Epithelial cell of esophagus (primary cell): ENCODE measurements at places on chromosomes 11 and 22.

- DNase-seq, result no peak
Measured at GRCh38 chr11:5107285-5107684, 30.9 kb downstream of the OR52A5 start.

DNA sequence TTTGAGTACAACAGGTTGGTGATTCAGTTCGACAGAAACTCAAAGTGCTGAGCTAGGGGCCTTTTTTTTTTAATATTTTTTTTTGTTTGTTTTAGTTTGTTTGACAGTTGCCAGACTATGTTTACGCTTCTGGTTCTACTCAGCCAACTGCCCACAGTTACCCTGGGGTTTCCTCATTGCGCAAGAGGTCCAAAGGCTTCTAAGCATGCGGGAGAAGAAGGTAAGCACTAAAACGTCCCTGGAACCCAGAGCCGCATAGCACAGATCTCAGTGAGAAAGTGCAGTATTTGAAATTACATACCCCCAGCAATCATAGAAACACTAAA lies 649 bp downstream of the PRRG4 start:
- peak; percentile 78 for DNase-seq

GRCh38 chr11:65297026-65297672 lies 17.5 kb upstream of the CDC42EP2 start:
- no peak for DNase-seq

DNA sequence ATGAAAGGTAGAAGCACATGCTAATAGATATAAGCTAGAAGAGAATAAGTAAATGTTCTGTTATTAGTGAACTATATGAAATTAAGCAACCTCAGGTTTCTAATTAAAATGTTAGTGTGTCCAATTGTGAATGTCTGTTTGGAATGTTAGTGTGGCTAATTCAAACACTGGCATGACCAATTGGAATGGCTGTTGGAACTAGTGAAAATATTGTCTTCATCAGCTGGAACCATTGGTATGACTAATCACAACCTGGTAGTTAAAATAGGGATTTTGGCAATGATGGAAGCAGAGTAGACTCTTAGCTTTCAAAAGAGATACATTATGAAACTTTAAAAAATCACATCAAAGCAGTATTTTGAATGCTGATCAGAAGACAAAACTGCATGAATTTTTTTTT lies 66.8 kb downstream of the CYB5R2 start:
- DNase-seq, result no peak

GRCh38 chr11:104594228-104594958 lies 303.9 kb downstream of the CASP12 start:
- DNase-seq, result peak; percentile 68

- no peak for DNase-seq
Measured at GRCh38 chr11:26558190-26558589, 13.9 kb downstream of the MUC15 start.

DNA sequence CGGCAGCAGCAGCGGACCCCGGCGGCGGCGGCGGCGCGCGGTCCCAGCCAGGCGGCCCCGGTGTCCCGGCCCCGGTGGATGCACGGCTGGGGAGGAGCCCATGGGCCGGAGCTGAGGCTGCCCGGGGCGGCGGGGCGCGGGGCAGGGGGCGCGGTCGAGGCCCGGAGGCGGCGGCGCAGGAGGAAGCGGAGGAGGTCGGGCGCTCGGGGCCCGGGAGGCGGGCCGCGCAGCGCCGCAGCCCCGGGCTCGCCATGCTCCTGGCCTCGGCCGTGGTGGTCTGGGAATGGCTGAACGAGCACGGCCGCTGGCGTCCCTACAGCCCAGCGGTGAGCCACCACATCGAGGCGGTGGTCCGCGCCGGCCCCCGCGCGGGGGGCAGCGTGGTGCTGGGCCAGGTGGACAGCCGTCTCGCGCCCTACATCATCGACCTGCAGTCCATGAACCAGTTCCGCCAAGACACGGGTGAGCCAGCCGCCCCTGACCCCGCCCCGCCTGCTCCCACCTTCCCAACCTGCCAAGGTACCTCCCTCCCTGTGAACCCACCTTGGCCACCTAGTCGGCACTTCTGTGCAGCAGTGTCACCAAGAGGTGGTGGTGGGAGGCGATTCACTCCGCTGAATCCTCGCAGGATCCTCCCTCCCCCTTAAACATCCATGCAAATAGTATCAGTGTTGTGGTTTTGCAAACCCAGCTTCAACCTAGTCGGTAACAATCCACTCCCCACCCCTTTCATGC lies 580 bp downstream of the DTX4 start:
- no peak for DNase-seq

GRCh38 chr11:73281201-73281741 lies 9.1 kb downstream of the P2RY6 start:
- no peak for DNase-seq

- DNase-seq, result peak; percentile 74
Measured at GRCh38 chr22:40176921-40177737, 596 bp upstream of the TNRC6B start.

DNA sequence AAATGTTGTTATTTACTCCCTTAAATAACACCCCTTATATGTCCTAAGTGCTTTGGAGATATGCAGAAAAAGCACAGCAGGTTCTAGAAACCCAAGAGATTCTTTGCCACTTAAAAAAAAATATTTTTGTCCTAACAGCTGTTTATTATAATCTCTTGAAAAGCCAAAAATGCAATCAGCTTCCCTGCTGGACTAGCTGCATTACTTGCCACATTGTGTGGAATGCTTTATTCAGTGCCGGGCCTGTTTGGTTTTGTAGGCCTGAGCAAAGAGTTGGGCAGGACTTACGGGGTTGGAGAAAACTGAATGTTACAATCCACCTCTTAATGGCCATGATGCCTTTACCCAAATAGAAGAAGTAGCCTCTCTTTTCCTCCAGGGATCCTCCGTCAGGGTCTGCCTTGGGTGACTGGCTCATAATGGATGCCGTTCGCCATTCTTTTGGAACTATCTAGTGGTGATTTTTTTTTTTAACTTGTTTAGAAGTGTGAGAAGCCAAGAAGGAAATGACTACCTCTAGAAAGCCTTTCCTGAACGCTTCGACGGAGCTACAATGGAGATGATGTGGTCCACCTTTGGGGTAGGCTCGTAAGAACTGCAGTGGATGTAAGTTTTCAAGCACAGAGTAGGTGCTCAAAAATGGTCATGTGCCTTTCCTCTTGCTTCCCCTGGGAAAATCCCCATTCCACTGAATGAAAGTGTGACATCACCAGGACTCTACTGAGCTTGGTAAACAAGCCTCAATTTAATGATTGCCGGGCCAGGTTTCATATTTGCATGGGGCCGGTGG lies 241.3 kb upstream of the NCAM1 start:
- no peak for DNase-seq

DNA sequence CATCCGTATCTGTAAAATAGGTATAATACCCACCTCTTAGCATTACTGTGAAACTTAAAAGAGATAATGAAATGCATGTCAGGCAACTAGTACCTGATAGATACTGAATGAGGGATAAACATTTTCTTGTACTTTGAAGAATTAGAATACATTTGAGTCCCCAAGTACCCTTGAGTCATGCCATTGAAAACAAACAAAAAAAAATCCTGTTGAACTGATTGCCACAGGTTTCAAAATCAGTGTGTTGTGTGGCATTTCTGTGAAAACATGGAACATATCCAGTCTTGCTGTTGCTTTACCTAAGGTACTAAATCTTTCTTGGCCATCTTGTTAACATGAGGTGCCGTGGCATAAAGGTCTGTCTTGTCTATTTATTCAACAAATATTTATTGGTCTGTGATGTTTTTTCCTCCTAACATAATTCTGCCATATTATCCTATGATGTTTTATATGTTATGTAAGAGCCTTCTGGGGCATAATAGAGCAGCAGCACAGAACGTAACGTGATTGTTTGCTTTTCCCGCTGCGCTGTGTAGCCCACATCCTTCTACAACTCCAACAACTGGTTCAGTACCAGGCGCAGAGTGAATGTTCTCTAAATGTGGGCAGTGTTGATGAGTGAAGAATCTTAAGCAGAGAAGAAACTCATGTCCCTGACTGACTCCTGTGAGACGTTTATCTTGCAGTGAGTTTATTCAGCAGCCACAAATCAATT lies 79.3 kb upstream of the RAB1B start:
- no peak for DNase-seq

DNA sequence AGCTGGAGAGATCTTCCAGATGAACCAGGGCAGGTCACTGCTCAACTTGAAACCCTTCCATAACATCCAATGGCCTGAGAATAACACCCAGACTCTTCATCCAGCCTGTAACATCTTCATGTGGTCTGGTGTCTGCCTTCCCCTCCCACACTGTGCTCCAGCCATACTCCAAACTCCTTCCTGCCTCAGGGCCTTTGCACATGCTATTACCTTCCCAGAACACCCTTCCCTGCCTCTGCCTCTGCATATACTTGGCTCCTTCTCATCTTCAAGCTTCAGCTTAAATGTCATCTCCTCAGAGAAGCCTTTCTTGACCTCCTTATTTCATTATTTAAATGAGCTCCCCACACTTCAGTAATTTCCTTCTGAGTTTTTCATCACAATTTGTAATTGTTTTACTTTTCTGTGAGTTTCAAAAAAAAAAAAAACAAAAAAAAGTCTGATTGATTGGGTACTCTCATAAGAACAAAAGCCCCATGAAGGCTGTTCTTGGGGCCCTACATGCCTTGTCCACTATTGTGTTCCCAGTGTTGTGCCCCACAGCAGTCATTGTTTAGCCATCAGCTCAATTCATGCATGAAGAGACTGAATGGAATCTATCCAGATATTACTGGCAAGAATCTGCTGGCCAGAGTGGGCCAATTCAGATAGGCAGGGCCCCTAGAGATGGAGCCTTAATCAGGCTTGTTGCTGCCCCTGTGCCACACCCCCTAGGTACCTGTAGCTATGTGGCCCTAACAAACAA lies 22.1 kb downstream of the LMO1 start:
- DNase-seq, result no peak
